ENCODE measurements at places on chromosomes 3 and 15.

DNA sequence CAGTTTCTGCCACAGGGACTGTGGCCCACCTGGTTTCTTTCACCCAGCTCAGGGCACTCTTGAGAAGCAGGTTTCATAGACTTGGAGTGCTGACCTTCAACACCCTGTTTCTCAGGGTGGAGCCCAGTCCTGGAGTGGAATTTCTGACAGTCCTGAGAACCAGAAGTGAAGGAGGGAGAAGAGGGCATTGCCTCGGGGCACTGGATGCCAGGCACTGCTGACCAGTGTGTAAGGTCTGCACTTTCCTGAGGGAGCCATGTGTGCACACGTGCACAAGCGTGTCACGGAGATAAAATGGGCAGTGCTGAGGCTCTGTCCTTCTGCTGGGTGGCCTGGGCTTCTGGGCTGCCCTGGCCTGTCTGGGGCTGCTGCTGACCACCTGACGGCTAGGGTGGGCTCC is 118.5 kb downstream of the SEC22A start:
- DNase-seq, result no peak

- DNase-seq, result no peak
Measured at GRCh38 chr15:66782785-66783184, 80.7 kb downstream of the SMAD6 start.

GRCh38 chr3:194874783-194875182 is 189.1 kb downstream of the FAM43A start:
- DNase-seq, result no peak

DNA sequence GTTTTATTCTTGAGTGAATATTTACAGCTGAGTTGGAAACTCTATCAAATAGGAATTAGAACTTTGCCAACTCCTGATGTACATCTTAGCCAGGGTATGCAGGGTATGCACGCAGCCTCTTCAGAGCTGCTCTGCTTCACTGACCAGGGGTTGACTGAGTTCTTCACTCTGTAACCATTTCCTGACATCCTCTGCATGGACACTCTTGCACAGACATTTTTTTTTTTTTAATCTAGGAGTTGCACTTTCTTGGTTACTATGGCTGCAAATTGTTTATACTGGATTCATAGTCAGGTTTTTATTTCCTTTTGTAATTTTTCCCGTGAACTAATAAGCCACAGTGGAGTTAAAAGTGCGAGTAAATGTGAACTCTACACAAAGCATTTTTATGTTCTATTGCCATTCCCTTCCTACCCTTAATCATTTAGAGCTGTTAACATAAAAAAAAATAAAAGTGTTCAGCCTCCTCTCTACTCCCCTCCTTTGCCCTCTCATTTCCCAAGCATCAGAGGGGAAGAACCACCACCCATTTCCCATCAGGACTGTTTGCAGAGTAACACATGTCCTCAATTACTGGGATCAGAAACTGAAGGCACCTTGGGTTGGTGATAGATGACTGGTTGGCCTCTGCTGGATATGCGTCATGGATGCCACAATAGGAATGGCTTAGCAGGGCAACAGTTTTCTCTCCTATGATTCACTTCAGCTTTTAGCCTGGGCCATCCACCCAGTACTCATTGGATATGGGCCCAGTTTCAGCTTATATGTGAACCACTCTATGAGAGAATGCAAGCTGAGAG is 54.0 kb downstream of the DUT start:
- DNase-seq, result no peak

DNA sequence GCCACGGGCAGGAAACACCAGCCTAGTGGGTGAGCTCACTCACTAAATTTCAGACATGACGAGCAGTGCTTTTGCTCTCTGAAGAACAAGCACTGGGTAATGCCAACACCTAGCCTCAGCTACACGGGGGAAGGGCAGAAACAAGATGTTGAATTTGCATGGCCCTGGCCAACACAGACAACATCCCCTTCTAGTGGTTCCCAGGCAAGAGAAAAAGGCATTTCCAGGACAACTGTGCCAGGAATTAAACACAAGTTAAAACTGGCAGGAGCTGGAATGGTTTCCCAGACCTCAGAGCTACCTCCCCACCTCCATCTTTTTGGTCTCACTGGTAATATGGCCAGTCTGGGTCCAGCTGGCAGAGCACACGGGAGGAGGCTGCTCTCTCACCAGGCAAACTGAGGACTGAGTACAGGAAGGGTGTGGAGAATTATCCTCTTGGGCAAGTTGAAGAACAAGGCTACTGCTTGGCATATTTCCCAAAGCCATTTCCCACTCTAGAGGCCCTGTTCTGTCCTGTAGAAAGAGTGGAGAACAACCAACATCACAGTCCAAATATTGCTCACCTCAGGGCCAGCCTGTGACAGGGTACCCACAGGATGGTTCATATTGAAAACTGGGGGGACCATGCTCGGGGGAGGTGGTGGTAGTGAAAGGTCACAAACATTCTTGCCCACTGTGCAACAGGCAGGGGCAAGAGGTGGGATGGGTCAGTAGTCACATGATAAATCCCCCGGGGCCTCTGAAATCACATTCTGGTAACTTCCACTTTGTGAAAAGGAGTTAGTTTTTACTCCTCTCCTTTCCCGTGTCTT is 26.5 kb downstream of the TSPAN3 start:
- no peak for DNase-seq

GRCh38 chr3:126500016-126500415 is 17.6 kb downstream of the UROC1 start:
- DNase-seq, result no peak

- no peak for DNase-seq
Measured at GRCh38 chr3:197236362-197236761, 62.0 kb downstream of the DLG1 start.

GRCh38 chr3:12097971-12098370 is 60.7 kb downstream of the TIMP4 start:
- no peak for DNase-seq

DNA sequence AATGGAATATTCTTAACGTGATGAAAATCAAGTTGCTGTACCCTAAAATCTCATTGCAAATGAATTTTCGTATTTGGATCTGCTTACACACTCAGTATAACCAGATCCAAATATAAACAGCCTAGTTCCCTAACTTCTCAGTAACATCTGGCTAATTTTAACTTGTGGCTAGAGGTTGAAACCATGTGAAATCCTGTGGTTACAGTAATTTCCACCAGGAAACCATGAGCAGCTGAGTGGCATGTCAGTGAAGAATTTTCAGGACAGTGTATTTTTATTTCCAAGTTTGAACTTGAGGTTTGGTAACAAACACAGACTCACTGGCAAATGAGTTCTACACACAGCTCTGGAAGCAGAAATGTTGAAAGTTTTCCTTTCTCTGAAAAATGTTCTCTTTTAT is 754.1 kb downstream of the NR2F2 start:
- no peak for DNase-seq

DNA sequence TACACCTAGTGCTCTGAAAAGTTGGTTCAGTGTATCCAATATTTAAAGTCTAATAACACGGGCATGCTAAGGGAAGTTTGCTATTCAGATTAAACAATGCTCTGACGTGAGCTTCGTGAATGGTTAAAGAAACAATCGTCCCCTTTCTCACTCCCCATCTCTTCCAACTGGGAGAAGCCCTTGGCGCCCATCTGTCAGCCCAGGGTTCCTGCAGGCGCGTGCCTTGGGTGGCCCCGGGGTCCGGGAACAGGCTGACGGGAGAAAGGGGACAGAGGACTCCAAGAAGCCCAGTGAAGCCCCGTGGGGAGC is 413 bp downstream of the SEC22C start:
- no peak for DNase-seq

DNA sequence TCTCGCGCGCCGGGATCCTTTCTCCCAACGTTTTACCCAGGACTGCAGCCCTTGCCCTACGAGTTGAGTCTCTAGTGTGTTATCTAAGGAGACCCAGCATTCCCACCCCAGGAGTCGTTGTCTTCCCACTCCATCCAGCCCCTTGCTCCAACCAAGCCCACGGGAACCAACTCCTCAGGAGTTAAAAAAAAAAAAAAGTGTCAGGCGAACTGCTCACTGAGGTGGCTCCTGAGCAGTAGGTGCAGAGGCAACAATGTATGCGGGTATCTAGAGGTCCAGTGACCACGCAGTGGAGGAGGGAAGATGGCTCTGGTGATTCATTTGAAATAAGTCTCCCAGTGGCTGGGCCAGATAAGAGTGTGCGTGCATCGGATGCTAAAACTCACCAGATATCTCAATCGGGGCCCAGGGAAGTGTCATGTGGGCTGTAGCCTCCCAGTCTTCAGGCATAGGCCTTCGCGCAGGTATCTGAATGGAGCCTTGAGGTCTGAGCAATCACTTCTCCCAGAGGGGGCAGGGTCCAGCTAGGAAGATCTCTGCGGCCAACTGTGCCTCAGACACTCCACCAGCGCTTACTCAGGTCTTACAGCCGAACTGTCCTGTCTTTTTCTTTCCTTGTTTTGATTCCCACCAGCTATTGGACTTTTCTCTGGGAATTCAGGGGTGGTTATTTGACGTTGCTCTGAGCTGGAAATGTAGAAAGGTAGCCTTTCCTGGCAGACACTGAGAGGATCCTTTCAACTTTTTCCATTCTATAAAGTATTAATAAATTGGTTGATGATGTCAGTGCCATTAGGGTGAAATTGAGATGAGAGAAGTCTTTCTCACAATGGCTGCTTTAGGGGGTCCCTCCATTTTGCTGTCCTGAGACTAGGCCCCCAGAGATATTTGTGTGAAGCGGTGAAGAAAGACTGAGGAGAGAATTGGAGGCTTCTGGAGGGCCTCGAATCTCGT is 21.0 kb downstream of the ZIC4 start:
- no peak for DNase-seq

DNA sequence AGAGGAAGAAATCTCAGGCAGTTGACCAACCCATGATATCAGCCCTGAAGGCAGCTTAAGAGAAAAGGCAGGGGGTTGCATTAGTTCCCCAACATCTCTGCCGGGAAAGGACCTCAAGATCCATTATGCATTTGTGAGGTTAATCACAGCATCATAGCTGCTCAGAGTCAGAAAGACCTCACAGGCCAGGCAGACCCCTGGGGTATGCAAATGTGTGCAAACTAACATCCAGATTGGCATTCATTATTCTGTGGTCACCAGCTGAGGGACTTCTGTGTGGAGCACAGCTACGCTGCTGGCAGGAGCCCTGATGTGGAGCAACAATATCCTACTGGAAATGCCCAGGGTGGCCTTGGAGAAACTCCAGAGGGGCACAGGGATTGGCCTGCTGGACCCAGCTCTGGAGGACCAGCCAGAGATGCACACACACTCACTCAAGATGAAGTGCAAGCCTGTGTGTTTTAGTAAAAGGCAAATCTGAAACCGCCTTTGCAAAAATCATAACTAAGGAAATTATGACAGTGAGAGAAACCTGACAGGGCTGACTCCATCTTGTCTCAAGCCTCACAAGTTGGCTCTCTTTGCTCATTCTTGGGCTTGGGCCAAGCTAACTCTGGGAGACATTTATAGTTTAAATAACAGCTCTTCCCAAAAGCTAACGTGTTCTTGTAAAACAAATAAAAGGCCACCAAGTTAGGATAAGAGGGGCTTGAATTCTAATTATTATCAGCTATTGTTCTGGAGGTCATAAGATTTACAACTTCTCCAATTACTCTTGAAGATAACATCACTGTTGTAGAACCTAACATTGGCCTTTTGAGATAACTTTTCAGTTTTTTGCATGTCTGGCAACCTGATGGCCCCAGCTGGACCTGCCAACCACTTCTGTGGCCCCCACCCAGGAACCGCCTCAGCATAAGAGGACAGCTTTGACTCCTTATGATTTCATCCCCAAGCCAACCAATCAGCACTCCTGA is 257.1 kb downstream of the UACA start:
- no peak for DNase-seq

DNA sequence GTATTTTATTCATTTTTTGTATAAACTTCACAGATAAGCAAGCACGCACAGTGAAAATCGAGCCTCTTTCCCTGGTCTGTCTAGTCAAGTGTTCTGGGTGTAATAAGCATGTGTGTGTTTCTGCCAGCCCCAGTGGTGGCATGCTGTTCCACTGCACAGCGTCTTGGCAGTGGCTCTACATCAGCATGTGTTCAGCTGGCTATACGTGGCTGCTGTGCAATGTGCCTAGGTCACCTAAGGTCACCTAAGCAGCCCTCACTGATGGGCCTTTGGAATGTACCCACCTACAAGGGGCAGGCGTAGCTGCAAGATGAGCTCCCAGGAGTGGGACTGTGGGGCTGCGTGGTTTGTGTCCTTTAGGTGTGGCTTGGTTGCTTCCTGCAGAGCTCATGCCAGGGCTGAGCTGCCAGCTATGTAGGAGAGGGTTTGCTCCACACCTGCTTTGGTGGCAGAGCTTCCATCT is 4.9 kb downstream of the LIMD1 start:
- DNase-seq, result no peak

DNA sequence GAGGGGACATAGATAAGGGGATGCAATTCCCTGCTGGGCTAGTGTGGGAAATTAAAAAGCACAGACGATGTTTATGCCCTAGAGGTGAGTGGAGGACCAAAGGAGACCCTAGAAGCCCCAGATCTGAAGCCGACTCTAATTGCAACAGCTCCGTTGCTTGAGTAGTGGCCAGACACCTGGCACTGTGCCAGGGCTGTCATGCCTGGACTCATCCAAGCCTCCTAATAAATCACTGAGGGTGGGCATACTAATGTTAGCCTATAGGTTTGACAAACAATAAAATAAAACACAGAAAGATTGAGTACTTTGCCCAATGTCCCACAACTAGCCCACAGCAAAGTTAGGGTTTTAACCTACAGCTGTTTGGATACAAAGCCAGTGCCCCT is 25.4 kb upstream of the MRPS22 start:
- no peak for DNase-seq

- DNase-seq, result no peak
Measured at GRCh38 chr3:50816894-50817293, 142.2 kb downstream of the DOCK3 start.

- DNase-seq, result no peak
Measured at GRCh38 chr3:30795176-30795575, 99.3 kb downstream of the GADL1 start.

GRCh38 chr15:22939051-22939450 is 41.1 kb downstream of the CYFIP1 start:
- no peak for DNase-seq

DNA sequence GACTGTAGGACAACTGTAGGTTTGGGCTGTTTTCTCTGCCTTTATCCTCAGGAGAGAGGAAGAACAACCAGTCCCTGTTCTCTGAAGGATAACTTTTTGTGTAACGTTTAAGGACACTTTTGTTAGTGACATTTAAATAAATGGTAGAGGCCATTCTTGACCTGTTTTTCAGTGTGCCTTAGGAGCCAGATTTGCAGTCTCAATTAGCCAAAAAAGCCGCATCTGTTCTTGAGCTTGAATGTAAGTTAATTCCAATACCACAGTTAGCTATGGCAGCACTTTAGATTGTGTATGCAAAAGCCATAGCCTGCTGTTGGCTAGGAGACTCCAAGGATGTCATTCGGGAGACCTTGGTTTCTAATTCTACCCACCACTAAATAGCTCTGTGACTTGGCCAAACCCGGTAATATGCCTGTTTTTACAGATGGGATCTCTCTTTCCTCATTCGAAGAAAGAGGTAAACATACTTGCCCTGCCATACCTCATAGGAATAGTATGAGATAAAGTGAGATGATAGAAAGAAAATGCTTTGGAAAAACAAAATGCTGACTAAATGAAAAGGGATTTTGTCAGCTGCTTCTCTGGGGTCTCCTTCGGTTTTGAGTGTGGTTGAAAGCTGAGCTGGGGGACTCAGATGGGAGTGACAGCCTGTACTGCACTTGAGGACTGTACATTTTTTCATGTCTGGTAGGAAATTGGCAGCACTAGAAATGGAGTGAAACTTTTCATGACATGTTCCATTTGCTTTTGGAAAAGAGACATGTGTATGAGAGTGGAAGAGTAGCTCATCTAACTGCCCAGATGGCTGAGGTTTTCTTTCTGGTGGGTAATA is 57.3 kb upstream of the ROPN1 start:
- DNase-seq, result no peak

All from urinary bladder (tissue), 4 donors.